ENCODE measurements at places on chromosomes 1 and 21.

GRCh38 chr21:27565364-27565763 lies 598.5 kb upstream of the ADAMTS5 start:
- no peak for DNase-seq

- DNase-seq, result no peak
Measured at GRCh38 chr1:209434066-209434465, 149.4 kb upstream of the CAMK1G start.

GRCh38 chr21:31872452-31873274 lies at the start of gene HUNK:
TSS of gene HUNK (plus strand) at chr21:31873020. CDS start at chr21:31873675, 655 bp downstream.
- DNase-seq, result peak; percentile 2

GRCh38 chr1:200152336-200152735 lies 124.8 kb downstream of the NR5A2 start:
- DNase-seq, result no peak

DNA sequence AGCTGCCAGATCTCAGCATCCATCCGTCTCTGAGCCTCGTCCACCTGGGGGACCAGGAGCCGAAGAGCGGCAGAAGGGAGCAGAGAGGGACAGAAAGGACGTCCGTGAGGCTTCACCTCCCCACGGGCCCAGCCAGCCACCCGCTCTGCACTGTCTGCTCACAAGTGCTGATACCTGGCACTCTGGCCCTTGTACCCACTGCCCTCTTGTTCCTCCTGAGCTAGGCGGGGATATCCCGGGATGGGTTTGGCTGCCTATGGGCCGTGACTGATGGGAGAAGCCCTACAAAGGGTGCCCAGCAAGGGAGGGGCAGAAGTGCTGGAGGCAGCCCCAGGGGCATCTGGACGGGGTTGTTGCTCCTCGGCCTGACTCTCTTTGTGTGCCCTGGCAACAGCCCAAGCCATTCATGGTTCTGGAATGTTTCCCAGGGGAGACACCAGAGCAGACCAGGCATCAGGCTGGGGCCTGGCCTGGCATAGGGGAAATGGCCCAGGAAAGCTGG lies 57.6 kb downstream of the LDLRAD2 start:
- no peak for DNase-seq

DNA sequence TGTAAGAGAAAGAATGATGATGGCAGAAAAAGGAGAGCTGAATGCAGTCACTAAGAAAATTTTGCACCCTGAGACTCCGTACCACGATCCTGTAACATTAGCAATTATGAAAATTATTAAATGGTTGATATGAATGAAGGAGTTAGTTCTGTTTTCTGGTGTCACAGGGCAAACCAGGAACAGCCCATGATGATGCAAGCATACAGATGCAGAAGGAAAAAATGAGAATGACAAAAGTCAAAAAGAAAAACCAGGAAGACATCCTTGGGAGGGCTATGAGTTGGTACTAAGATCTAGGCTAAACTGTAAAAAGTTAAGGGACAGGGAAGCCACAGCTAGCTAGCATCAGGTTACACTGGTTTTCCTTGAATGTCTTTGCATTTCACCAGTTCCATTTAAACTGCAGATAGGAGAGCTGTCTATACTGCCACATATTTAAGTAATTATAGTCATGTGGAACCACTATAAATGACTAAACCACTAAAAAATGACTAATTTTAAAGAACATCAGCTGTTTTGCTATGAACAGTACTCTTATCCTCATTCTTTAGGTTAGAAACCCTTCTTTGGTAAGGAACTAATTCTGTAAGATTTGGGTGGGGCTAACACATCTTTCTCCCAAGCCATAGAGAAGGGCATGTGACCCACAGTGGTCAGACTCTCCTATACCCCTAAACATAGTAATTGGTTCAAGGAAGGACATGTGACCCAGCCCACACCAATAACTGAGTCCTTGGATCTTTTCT lies 11.4 kb downstream of the DOCK7 start:
- no peak for DNase-seq

GRCh38 chr21:44383216-44383615 lies 29.8 kb downstream of the TRPM2 start:
- DNase-seq, result no peak

DNA sequence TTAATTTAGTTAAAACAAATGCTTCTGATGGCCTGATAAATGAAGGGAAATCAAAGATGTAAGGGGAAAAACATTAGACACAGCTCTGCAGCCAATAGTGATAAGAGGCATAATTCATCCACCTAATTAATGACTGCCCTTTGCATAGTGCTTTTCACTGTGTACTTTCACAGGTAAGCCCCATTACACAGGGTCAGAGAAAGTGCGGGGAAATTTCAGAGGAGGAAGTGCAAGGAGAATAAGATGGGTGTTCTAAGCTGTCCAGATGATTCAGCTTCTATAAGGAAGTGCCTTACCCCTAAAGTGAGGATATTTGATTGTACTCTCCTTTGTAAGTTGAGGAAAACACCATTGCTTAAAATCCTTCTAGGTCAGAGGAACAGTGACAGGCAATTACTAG lies 88.0 kb downstream of the NR5A2 start:
- DNase-seq, result no peak

DNA sequence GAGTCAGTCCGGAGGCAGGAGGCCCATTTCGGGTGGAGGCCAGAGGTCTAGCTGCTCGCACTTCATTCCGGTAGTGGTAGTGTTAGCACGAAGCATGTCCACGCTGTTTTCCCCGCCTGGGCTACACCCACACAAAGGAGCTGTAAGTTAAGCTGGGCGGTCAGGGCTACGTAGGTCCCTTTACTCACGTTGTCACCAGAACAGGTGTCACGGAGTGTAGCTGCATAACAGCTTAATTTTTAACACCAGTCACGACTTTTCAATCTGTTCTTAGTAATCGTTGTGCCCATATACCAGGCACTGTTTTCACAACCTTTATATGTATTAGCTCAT lies 15.6 kb downstream of the HLX start:
- DNase-seq, result no peak

- no peak for DNase-seq
Measured at GRCh38 chr1:214002060-214002459, 14.3 kb downstream of the PROX1 start.

DNA sequence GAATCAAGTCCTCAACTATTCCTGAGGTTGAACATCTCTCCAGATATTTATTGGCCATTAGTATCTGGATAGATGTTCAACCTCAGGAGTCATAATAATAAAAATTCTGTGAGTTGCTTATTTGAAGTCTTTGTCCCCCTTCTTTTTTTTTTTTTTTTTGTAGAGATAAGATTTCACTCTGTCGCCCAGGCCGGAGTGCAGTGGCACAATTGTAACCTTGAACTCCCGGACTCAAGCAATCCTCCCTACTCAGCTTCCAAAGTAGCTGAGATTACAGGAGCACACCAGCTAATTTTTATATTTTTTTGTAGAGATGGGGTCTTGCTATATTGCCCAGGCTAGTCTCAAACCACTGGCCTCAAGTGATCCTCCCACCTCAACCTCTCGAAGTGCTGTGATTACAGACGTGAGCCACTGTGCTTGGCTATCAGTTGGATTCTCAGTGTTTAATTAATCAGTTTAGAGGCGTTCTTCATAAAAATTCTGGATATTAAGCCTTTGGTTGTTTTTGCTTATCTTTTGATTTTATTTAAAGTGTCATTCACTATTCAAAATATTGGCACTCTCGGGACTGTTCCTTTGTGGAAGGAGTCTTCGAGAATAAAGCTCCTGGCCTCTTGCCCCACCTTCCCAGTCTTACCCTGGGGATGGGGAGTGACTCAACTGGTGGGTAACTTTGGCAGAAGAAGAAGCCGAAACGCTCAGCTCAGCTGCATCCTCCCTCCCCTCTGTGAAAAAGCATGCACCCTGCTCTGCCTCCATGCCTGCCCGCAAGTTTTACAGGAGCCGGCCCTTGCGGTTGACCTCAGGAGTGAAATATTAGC lies 11.2 kb upstream of the HYI start:
- DNase-seq, result no peak

GRCh38 chr1:218537122-218537913 lies 192.2 kb downstream of the TGFB2 start:
- DNase-seq, result no peak

- no peak for DNase-seq
Measured at GRCh38 chr1:56450004-56450666, 129.2 kb downstream of the PLPP3 start.

DNA sequence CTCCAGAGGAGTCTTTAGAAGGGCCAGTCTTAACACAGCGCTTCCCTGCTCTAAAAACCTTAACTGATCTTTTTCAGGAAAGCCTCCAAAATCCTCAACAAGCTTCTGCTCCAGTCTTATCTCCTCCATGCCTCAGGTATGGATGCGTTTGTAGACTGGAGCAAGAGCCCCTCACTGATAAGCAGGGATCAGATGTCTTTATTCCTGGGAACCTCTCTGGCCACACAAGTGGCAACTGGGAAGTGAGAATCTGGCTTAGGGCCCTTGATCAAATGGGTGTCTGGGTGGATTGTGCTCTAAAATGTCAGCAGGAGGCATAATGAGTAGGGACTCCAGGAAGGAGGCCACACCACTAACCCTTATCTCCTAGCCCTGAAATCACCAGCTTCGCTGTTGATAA lies 1.4 kb downstream of the ZBTB8A start:
- no peak for DNase-seq

- no peak for DNase-seq
Measured at GRCh38 chr1:50570066-50570468, 146.8 kb upstream of the DMRTA2 start.

DNA sequence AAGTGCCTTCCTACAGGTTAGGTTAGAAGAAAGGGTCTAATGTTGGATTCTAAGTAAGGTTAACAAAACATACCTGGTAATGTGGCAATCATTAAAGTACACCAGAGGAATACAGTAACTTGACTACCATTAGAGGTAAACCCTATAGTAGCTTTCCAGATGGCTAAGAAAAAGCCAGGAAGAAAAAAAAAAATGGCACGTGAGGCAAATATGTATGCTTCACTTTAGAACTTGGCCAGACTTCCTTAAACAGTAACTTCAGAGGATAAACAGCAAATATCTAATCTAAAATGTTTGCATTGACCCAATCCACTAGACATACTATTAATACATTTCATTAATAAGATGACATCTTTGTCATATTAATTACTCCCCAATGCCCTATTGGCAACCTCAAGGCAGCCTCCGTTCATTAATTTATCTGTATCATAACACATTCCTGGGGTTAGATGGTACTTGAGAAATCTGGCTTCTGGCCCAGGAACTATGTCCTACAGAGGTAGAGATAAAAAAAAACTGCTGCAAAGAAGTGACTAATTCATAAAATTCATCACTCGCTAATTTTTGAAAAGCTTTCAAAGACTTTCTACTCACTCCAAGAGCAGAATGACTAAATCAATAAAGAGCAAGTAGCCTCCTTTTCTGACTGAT lies 5.8 kb downstream of the DCAF8 start:
- no peak for DNase-seq

- no peak for DNase-seq
Measured at GRCh38 chr1:5623399-5623798, 368.8 kb downstream of the NPHP4 start.

- no peak for DNase-seq
Measured at GRCh38 chr1:216722821-216723220, 408 bp downstream of the ESRRG start.

- no peak for DNase-seq
Measured at GRCh38 chr1:151891512-151891911, 17.8 kb downstream of the THEM4 start.

DNA sequence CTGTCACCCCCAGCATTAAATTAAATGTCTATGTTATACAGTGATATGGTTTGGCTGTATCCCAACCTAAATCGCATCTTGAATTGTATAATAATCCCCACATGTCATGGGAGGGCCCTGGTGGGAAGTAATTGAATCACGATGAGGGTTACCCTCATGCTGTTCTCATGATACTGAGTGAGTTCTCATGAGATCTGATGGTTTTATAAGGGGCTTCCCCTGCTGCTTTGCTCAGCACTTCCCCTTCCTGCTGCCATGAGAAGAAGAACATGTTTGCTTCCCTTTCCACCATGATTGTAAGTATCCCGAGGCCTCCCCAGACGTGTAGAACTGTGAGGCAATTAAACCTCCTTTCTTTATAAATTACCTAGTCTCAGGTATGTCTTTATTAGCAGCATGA lies 445.7 kb downstream of the MRPL39 start:
- no peak for DNase-seq

DNA sequence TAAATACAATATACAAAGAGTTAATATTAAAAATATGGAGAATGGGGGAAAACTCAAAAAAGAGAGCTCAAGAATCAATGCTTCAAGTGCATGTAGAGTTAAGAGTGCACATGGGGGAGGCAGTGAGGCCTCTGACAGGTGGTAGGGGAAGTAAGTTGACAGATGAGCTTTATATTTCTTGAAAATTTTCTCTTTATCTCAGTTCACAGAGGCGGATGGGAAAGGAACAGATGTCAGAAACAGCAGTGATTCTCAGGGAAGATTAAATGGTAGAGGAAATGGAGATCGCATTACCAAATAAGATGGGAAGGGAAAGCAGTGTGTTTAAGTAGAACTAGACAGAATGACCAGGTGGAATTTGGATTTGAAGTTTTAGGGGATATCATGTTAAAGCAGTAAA lies 200.1 kb upstream of the C1orf105 start:
- DNase-seq, result no peak

- DNase-seq, result no peak
Measured at GRCh38 chr1:12215118-12215961, 14.5 kb upstream of the VPS13D start.

GRCh38 chr1:110736900-110737605 lies 62.3 kb upstream of the KCNA3 start:
- DNase-seq, result no peak

- DNase-seq, result peak; percentile 49
Measured at GRCh38 chr1:91555821-91556531, 55.3 kb downstream of the CDC7 start.

- no peak for DNase-seq
Measured at GRCh38 chr1:228005511-228006033, 1.2 kb upstream of the WNT3A start.

DNA sequence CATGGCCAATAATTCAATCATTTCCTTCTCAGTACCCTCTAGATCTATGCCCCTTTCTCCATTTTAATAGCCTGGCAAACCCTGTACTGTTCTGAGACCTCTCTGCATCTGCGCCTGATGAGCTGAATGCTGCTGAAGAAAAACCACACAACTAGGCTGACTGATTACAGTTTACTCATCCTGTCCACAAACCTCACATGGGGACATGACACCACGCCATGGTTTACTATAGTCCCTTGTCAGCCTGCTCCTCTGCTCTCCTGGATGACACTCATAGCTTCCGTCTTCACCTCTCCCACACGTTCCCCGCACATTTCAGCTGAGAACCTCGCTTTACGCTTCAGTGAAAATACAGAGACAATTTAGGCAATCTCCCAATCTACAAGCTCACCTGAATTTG lies 59.7 kb downstream of the DESI2 start:
- no peak for DNase-seq

DNA sequence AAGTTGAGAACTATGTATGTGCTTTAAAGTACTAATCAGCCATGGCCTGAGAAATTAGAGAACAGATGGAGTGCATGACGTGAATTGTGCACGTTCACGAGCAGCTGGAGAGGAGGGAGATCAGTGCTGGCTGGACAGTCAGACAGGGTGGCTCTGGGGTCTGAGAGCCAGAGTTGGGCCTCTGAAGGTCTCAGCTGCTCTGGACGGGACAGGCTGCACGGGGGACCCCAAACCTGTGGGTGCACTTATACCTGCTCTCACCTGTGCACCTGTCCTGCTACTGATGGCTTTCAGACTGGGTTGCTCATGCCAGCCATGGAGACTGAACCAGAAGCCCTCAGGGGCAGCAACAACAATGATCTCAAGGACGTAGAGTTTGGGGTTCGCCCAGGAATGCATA lies 43.5 kb downstream of the UMODL1 start:
- DNase-seq, result no peak

All from stimulated activated CD4-positive, alpha-beta T cell treated with anti-CD3 and anti-CD28 coated beads, Interleukin-2, amount 100 ng/mL, for 48 hours (primary cell).